LHCN-M2 (cell line): ENCODE measurements at places on chromosomes 5 and 9. TPM values are rescaled to one million over a fixed set of nuclear protein-coding genes. Genes with fewer than 3 reads are reported as not detected.

Gene RALGDS
- total RNA-seq = 15.5 and 17.8 TPM in 2 replicates

GRCh38 chr5:10689391-10690081, 71.5 kb downstream of the DAP start:
- peak; percentile 68 for DNase-seq

DNA sequence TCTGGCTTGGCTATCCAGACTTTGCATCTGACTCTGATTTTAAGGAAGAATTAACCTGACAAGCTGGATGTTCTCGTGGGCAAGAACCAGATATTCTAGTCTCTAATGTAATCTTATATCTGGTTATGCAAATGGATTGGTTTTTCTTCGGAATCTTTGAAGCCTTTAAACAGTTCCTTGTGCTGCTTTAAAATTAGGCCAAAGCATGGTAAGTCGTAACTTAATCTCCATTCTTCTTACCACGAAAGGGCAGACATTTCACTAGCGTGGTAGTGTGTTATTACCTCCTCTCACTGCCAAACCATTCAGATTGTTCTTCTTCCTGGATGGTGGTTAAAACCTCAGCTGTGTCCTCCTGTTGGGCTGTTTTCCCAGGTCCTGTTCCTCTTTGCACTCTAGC, 34.1 kb upstream of the TTC23L start:
- peak; percentile 52 for DNase-seq

Gene PCDHGA3
- 0.57 TPM in 1 of 2 replicates, not detected in the other for total RNA-seq

- no peak for DNase-seq
These were observed 93.0 kb downstream of the WNK2 start for GRCh38 chr9:93276973-93277372.

DNA sequence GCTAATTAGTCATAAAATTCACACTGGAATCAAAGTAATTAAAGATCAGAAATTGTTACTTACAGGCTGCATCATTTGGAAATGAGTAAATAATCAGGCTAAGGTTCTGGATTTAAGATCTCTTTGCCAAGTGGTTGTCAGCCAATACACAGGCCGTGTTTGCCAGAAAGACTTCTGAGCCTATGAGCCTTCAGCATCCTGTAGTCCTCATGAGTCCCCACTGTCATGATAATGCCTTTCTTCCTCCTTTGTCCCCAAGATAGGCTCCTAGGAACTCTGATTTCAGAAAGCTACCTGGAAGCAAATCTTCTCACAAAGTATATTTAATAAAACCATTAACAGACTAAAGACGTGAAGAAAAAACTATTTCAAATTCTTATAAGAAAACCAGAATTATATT, 810.5 kb downstream of the DNAH5 start:
- no peak for DNase-seq

- DNase-seq = peak; percentile 21
These were observed 46.2 kb downstream of the TENT4A start for GRCh38 chr5:6759401-6759800.

Gene RANBP3L
- total RNA-seq = 0.83 and 2.1 TPM in 2 replicates

DNA sequence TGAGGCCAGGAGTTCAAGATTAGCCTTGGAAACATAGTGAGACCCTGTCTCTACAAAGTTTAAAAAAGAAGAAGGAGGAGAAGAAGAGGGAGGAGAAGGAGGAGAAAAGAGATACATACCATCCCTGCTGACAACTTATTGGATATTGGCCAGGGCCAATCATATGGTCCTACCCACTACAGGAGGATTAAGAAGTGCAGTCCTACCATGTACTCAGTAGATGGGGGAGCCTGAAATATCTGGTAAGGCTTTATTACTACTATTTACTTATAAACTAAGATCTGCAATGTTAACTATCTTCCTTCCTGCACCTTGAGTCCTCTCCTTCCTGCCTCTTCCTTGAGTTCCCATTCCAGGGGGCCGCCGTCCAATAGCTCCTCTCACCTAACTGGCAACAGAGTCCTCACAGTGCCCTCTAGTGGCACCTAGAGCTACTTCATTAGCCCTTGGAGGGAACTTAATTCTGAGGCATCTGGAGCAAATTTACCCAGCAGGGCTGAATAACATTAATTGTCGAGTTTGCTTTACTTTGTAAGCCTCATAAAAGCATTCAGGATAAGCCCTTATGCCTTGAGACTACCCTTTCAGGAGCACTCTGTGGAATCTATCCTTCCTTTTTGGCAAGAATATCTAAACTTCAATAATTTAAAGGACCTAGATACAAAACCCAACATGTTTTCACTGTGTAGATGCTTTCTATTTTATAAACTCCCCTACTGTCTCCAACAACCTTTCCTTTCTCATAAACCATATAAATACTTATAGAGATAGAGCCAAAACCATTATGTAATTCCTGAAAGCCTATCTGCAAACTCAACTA, 39.1 kb upstream of the RANBP6 start:
- DNase-seq = peak; percentile 62
